ENCODE measurements at places on chromosomes 5 and 9.

GRCh38 chr9:87406543-87407166 lies 91.0 kb upstream of the DAPK1 start:
- DNase-seq, result no peak

- DNase-seq, result no peak
Measured at GRCh38 chr9:20804489-20805250, 120.6 kb downstream of the FOCAD start.

GRCh38 chr5:82879089-82879488 lies 198.1 kb downstream of the TMEM167A start:
- no peak for DNase-seq

DNA sequence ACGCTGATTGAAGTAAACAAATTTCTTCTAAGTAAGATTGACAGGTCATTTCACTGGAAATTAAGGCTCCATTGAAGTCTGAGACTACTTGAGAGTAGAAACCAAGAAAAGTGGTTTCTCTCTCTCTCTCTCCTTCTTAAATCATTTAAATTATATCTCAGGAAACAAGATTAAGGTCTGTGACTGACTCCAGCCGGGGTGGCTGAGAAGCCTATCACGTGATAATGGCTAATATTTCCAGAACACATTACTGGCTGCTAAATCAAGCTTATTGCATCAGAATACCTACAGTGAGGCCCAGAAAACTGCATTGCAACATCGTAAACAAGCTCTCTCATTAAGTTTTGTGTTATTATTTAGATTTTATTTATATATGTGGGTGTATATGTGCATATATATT lies 88.4 kb downstream of the PTCD2 start:
- peak; percentile 54 for DNase-seq

DNA sequence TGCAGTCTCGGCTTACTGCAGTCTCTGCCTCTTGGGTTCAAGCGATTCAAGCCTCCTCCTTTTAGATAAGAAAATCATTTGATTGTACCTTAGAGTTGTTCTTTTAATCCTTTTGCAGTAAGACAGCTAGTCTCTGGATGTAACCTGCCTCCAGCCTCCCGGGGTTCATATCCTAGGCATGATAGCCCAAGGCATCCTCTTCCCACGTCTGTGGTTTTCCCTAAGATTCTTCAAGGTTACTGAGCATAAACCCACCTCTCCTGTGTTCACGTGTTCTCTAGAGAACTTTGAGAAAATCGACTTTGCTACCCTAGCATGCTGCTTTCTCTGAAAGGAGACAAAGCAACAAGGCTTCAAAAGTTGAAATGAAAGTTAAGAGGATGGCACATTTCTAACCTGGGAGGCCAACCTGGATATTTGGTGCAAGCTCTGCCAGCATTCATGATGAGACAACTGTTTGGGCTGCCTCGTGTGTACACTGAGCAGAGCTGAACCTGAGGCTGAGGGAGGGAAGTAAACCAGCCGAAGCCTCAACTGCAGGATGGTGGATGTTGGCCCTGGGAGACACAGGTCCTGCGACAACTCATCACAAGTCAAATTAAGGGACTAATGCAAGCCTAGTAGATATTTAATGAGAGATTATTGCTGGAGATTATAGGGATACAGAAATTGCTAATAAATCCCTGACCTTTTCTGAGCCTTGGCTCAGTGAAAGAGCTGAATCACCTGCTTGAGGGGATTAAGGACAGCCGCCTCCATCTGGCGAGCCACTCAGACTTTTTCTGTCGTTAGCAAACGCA lies 261.8 kb downstream of the ARHGAP26 start:
- DNase-seq, result no peak

GRCh38 chr5:133015466-133015865 lies 10.9 kb downstream of the ZCCHC10 start:
- peak; percentile 51 for DNase-seq

- DNase-seq, result no peak
Measured at GRCh38 chr5:133928587-133929393, 39.6 kb downstream of the C5orf15 start.

- DNase-seq, result no peak
Measured at GRCh38 chr9:105117234-105117633, 127.2 kb upstream of the SLC44A1 start.

DNA sequence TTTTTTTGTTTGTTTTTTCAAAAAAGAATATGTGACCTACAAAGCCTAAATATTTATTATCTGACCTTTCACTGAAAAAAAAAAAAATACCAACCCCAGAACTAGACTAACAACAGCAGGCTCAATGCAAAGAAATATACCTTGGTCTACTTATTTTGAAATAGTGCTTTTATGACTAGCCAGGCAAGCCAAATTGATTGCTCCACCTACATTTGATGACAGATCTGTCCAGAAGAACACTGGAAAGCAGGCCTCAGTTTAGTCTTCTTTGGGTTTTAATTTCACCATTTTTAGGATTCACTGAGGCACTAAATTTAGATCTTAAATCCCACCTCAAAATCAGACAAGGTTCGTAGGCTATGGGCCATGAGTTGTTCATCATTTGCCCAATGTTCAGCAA lies 97.3 kb downstream of the PLPP1 start:
- no peak for DNase-seq

GRCh38 chr5:102678267-102679058 lies 76.6 kb upstream of the PAM start:
- DNase-seq, result peak; percentile 79

DNA sequence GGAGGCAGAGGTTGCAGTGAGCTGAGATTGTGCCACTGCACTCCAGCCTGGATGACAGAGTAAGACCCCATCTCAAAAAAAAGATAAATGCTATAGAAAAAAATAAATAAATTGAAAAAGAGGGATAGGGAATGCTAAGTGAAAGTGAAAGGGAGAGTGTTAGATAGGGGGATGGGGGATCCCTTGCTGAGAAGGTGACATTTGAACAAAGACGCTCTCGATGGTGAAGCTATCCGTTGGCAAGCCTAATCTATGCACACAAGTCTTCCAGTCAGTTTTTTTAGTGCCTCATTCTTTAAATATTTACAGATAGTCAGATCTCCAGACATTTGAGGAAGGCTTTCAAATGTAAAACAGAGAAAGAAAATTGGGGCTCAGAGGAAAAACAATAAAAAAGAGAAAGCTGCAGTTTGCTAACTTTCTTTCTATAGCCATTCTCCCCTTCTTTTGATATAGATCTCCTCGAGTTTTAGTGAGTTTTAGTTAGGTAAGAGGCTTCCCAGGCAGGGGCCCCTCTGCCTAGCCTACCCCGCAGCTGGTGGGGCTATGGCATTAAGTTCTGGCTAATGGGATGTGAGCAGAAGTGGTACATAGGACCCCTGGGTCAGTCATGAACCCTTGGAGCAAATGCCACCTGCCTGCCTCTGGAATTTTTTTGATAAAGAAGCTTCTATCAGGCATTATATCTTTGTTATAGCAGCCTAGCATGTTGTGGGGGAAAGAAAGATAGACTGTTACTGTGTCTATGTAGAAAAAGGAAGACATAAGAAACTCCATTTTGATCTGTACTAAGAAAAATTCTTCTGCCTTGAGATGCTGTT lies 12.0 kb downstream of the GLRX start:
- no peak for DNase-seq

DNA sequence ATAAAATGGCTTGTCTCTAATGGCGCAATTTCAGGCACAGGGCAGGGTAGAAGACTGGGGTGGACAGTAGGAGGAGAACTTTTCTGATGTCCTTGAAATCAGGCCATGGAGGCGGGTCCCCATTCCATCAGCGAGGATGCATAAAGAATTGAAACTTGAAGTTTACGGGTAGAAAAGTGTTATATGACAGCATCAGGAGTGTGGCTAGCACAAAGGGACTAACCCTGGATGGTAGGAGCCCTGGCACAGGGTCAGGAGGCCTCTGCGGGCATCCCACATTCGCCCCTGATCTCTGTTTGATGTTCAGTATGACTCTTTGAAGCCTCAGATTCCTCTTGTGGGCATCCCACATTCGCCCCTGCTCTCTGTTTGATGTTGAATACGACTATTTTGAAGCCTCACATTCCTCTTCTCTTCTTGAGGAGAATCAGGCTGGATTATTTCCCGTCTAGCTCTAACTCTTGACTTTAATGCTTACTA lies 94.8 kb upstream of the ADRA1B start:
- DNase-seq, result no peak

GRCh38 chr9:112921549-112921948 lies 30.9 kb upstream of the SLC46A2 start:
- DNase-seq, result peak; percentile 73

- no peak for DNase-seq
Measured at GRCh38 chr5:31964007-31964360, 210.1 kb downstream of the GOLPH3 start.

- peak; percentile 77 for DNase-seq
Measured at GRCh38 chr9:91273853-91274552, 87.7 kb downstream of the AUH start.

DNA sequence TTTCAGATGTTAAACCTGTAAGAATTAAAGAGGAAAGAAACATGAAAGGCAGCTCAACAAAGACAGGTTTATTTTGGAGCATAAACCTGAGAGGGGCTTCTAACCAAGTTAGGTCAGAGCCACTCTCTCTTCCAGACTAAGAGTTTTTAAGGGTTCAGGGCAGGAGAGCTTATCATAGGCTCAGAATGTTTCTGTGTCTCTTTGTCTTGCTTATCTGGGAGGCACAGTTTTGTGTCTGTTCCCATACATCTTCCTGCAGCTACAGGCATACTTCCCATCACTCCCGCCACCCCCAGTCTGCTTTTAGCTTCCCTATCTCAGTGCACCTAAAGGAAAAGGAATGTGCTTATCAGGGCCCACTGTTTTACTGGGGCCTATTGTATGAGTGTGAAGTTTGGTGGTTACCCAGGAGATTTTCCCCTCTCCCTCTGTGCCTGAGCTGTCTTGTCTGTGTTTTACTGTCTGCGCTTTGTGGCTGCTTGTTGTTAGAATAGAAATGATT lies 21.9 kb downstream of the CD14 start:
- no peak for DNase-seq

- DNase-seq, result no peak
Measured at GRCh38 chr5:51201024-51201423, 182.2 kb upstream of the ISL1 start.

GRCh38 chr5:169869066-169869465 lies 111.2 kb downstream of the INSYN2B start:
- DNase-seq, result no peak

DNA sequence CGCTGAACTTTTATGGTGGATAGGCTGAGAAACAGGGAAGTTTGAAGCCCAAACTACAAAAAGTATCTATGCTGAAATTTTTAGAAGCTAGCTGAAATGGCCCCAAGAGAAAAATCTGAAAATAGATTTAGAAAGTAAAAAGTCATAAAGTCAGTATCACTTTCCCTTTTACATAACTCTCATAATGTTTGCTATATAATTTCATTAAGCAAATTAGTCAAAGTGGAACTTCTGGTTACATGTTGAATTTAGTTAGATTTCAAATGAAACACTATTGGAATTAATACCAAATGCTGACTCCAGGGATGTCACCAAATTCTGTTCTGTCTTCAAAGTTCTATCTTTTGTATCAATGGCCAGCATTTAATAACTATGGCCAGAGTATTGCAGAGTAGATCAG lies 126.9 kb downstream of the TTC39B start:
- no peak for DNase-seq

GRCh38 chr5:170148430-170149205 lies 42.9 kb downstream of the FOXI1 start:
- DNase-seq, result no peak

GRCh38 chr5:160342413-160342941 lies 27.9 kb downstream of the C1QTNF2 start:
- DNase-seq, result peak; percentile 54

GRCh38 chr9:118962426-118962825 lies 406.8 kb downstream of the BRINP1 start:
- peak; percentile 11 for DNase-seq

GRCh38 chr5:10199692-10200091 lies 50.0 kb downstream of the ATPSCKMT start:
- no peak for DNase-seq

- DNase-seq, result no peak
Measured at GRCh38 chr9:5004481-5004880, 19.4 kb downstream of the JAK2 start.

DNA sequence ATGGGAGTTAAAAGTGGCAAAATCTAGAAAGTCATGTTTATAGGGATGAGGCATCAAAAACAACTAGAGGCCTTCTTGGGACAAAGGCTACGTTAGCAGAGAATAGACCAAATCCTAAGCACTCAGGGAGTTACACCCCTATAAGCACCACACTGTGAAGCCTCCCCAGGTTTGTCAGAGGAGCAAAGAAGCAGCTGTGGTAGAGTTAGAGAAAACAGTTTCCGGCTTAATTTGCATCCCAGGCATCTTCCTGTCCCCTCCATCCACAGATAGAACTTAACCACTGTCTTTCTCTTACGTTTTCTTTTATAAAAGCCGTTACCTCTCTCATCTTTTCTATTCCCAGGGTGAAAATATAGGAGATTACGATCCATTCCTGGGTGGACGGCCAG lies 188.6 kb upstream of the KLF9 start:
- DNase-seq, result no peak

DNA sequence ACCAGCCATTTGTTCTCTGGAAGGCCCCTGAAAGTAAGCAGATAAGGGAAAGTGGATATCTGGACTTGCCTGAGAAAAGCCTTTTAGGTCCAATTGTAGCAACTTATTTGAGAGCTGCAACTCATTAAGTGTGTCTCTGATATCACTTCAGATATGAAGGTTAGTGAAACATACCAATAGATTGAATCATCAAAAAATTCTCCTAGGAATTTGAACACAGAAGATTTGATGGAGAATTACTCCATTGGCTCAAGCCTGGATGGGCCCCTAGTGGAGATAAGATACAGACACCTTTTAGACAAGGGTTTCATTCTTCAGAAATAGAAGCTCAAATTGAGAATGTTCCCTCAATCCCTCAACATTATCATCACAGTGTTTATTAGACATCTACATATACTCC lies 356.7 kb downstream of the NDUFS4 start:
- DNase-seq, result peak; percentile 29

- no peak for DNase-seq
Measured at GRCh38 chr5:101950019-101950418, 346.1 kb downstream of the SLCO4C1 start.

- peak; percentile 66 for DNase-seq
Measured at GRCh38 chr5:138953387-138954256, 78.5 kb upstream of the LRRTM2 start.

GRCh38 chr5:157540124-157540523 lies 35.5 kb downstream of the ADAM19 start:
- DNase-seq, result no peak

DNA sequence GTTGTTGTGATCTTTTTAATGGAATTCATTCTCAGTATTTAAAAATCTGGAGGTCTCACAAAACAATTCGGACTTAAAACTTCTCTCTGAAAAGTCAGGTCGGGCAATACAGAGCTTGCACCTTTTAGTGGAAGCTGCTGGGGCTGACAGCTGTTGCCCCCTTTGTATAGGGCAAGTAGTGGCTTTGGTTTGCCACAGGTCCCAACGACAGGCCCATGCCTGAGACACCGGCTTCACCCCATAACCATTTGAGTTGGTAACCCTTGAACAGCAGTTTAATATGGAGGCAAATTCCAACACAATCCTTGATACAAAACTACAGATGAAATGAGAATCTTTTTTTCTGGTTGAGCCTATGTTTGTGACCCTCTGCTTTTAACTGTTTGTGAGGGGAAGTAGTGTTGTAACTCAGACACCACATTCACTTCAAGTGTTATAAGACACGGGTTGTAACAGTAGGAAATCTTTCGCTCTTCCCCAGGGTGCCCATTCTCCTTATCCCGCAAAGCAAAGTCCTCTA lies 752 bp upstream of the GLRX start:
- DNase-seq, result no peak

GRCh38 chr9:116287721-116288120 lies 134.1 kb downstream of the PAPPA start:
- peak; percentile 89 for DNase-seq

- DNase-seq, result no peak
Measured at GRCh38 chr5:150206098-150206778, 16.4 kb downstream of the SLC6A7 start.
